ENCODE measurements at places on chromosomes 6 and 20.

DNA sequence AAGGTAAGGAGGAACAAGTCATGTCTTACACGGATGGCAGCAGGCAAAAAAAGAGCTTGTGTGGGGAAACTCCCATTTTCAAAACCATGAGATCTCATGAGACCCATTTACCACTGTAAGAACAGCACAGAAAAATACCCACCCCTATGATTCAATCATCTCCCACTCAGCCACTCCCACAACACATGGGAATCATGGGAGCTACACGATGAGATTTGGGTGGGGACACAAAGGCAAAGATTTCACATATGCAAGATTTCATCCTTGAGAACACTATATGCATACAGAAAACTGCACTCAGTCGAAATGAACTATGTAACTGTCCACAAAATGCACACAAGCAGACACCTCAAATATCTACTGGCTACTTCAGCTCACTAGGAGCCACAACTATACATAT lies 480.6 kb upstream of the BTBD3 start:
- DNase-seq: no peak

DNA sequence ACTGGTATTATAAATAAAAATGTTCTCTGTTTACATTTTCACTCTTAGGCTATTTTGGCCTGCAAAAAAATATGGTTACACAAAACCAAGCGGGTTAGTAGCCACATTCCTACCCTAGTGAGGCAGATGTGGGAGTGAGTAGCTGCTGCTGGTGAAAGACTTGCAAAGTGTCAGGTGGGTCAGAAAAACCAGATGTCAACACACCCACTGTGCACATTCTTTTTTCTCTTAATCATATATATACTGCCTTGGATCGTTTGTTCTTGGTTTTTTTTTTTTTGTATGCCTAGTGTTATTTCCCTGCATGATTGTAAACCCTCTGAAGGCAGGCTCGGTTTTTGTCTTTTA lies 68.0 kb upstream of the TFB1M start:
- DNase-seq: no peak

GRCh38 chr6:766625-767024 lies 73.7 kb upstream of the EXOC2 start:
- DNase-seq: no peak

DNA sequence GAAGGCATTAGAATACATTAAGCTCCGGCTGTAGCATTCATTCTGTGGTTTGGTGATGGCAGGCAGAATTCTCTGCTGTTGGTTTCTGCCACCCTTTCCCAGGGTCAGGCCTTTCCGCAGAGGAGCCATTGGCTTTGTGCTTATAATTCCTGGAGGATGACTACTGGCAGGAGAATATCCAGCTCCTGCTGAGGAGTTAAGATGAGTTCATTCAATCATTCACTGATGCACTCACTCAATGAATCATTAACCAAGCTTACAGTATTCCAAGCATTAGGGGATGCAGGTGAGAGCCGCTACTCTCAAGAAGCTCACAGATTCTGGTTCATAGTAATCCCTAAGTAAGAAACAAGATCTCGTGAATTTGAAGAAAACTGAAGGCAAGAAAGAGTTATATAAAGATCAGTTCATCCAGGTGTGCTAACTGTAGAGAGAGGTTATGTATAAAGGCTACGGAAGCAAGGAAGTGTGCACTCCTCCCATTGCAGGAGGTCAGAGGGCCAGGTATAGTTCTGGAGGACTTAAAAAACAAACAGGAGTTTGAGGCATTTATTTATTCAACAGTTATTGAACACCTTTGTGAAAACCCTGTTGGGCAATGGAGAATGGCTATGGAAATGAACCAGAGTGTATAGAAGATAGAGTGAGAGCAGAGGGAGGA lies 75.5 kb downstream of the HMGN3 start:
- no peak for DNase-seq

- DNase-seq: no peak
Observed at GRCh38 chr20:5870568-5870981, 79.8 kb downstream of the TRMT6 start.

- DNase-seq: no peak
Observed at GRCh38 chr6:41429506-41430504, 94.4 kb downstream of the NCR2 start.
